ENCODE measurements at places on chromosomes 3 and 15. TPM values are rescaled to one million over a fixed set of nuclear protein-coding genes. Genes with fewer than 3 reads are reported as not detected.

DNA sequence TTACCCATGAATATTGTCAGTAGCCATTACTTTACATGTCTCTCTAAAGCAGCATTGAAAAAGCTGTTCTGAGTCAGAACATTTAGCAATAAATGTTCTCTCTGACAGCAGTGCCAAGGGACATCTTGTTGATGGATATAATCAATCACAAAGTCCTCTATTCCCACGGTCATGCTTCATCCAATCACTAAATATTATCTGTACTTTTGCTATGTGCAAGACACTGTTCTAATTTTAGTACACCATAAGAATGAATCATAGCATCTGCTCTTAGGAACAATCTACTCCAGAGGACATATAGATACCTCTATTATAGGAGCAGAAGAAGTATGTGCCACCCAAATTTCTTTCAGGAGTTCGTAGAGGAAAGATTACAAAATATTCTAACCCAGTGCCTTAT is 142.5 kb upstream of the MBNL1 start:
- DNase-seq: no peak

DNA sequence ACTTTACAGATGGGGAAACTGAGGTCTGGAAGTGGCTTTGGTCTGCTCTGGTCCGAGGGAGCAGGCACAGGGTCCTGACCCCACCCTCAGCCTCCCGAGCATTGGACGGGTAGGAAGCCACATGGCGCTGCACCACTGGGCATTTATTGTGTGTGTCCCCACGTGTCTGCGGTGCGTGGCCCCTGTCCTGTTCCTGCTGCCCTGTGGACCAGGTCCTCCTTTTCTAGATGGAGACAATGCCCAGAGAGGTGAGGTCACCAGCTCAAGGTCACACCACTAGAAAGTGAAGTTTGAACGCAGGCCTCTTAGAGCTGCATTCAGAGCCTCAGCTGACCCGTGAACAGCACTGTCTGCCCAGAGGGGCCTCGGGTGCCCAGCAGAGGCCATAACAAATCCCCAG is 26.8 kb downstream of the DUSP7 start:
- no peak for DNase-seq

DNA sequence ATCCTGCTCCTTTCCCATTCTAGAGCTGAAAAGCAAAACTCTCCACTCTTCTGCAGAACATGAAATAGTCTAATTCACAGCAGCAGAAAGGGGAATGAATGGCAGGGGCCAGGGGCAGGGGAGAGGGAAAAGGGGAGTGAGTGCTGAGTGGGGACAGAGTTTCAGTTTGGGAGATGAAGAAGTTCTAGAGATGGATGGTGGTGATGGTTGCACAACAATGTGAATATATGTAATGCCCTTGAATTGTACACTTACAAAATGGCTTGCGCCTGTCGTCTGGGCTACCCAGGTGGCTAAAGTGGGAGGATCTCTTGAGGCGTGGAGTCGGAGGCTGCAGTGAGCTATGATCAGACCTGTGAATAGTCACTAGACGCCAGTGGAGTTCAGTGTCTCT is 78.5 kb upstream of the MEF2A start:
- no peak for DNase-seq

The BBX gene
- 53.5 TPM for total RNA-seq

The LEKR1 gene
- total RNA-seq: 0.32 TPM

DNA sequence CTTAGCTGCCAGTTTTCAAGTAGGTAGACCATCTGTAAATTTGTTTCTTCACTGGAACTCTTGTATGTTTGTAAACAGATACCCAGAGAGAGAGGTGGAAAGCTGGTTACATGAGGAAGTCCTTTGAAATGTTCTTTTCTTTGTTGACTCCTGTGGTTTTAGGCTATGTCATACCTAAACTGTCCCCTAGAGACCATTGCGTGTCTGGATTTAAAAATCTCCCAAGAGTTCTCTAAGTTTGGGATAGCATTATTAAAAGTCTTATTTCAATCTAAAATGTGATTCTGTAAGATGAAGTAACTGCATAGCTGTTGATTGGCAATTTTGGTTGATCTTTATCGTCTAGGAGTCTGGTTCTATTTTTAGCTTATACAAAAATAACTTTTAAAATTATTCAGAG is 127.2 kb downstream of the GHSR start:
- no peak for DNase-seq

DNA sequence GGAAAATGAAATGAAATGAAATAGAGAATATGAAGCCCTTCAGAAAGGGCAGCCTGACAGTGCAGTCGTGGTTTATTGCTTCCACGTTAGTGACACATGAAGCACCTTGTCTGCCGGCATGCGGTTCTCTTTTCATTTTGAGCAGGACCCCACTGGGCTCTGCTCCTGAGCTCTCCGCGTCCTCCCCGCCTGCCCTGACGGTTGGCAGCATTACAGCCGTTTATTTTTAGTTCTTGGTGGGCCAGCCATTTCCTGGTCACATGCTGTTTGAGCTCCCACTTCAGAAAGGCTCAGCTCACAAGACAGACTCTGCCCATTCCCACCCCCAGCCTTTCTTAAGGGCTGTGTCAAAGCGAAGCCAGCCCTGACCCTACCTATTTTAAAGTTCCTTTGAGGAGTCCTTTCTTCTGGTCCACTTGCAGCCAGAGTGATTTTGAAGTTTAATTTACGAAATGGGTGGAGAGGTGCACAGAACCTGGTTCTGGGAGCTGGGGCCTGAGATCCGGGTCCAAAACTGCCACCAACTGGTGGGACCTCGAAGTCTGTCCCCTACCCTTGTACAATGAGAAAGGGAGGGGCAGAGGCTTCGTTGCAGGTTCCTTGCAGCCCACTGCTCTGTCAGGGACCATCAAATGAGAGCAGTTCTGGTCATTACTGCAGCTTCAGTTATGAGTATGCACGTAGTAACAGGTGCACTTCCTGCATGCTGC is 60.1 kb downstream of the MGLL start:
- no peak for DNase-seq

DNA sequence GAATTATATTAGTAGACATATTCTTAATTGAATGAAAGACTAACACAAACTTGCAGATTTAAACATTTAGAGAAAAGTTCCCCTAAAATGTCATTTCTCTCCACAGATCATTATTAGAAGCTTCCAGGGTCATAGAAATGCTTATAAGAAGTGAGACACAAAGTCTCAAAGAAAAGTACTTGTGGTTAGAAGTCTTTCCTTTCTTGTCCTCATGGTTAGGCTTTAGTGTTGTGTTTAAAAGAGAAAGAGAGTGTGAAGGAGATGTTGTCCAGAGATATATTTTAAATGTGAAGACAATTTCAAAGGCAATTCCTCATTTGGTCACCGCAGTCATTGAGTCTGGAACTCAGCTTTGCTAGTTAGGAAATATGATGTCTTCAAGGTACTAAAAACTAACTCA is 230.4 kb upstream of the ARPP21 start:
- no peak for DNase-seq

- DNase-seq: no peak
These were observed 25.1 kb upstream of the GAP43 start for GRCh38 chr3:115598216-115598615.

DNA sequence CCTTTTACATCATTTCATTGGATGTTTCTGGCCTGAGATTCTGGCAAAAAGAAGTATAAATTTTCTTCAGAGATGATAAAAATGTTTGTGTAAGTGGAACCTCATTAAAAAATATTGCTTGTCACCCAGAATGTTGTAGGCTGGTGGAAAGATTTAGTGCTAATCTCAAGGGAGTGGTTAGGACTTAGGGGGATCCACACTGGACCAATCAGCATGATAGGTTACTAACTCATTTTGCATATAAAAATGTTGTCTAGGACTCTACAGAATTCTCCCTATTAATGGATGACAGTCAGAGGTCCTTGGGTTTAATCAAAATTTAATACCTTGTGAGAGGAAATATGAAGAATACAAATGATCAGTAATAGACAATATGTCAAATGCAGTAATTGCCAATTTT is 108.6 kb upstream of the TNIK start:
- no peak for DNase-seq

DNA sequence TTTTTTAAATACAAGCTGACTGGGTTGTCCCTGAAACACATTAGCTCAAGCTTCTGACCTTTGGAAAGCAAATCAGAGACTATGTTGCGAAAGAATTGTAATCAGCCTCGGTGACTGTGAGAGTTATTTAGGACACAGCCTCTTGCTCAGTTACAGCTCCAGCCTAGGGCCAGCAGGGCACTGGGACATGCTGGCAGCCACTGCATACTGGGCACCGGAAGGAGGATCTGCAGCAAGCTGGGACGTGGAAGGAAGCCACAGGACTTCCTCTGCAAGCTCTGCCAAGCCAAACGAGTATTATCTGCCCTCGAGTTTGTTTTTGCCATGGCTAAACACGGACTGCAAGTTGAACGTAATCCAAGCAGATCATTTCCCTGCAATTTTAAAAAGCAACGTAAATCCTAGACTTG is 24.4 kb upstream of the COPG1 start:
- DNase-seq: no peak

- DNase-seq: peak; percentile 37
These were observed 41.6 kb downstream of the KLHL18 start for GRCh38 chr3:47324278-47324865.

- no peak for DNase-seq
These were observed 210.2 kb downstream of the XXYLT1 start for GRCh38 chr3:195060531-195061291.

GRCh38 chr3:74501007-74501406 is 113.5 kb downstream of the CNTN3 start:
- DNase-seq: no peak

The MEX3B gene
- total RNA-seq: 9.6 TPM

- no peak for DNase-seq
These were observed 891.3 kb downstream of the SQOR start for GRCh38 chr15:46525984-46526725.

DNA sequence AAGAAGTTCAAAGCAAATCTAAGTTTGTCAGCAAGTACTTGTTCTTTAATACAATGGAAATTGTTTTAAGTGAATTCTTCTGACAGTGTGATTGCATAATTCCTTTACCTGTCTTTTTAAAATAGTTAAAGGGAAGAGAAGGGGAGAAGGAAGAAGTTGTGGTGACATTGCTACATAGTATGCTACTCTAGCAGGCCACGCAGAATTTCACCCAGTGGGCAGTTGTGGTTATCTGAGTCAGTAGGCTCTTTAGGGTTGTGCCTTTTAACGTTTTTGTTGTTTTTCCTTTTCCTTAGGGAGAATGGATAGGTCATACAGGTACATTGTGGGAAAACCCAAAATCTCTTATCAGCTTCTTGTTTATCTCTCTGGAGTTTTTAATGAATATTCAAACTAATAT is 40.4 kb downstream of the KIF15 start:
- DNase-seq: no peak

The TPRG1 gene
- 0.13 TPM for total RNA-seq

The HAPLN3 gene
- total RNA-seq: 15.5 TPM

The CXCR6 gene
- total RNA-seq: not detected

DNA sequence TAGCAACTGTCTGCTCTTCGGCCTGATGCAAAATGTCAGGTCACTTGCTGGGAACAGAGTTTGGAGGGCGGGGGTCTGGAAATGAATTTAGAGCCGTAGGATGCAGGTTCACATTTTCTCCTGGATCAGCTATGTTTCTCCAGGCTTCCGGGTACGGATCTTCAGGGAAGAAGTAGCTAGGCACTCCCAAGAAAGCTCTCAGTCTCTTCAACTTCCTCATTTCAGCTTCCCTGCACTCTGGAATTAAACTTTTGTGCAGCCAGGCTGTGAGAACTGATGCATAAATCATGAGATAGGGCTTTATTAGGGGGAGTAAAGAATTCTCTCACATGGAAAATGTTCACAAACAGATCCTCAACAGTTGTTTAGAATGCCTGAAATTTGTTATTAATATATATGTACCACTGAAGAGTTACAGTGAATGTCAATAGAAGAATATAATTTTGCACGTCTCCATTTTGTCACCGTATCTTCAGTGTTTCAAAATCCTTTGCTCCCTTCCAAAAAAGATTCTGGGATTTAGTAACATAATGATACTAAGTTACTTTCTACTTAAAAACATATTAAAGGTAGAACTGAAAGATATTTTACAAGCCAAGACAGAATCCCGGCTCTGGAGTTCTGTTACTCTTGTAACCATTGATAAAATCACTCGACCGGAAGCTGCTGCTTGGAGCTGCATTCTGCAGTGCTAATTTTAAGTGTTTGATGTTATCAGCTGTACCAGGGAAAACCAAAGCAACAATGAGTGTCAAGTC is 178.5 kb upstream of the P2RY1 start:
- DNase-seq: no peak

GRCh38 chr3:164113371-164114332 is 964.6 kb downstream of the SI start:
- DNase-seq: no peak

The GABRB3 gene
- 0.07 TPM for total RNA-seq

- DNase-seq: peak; percentile 33
These were observed 50.6 kb upstream of the PLXNA1 start for GRCh38 chr3:126932188-126932931.

The FRMD5 gene
- 25.1 TPM for total RNA-seq

- no peak for DNase-seq
These were observed 86.4 kb downstream of the POLR2M start for GRCh38 chr15:57792724-57793449.

GRCh38 chr3:121698901-121699300 is 38.2 kb upstream of the HCLS1 start:
- DNase-seq: no peak

DNA sequence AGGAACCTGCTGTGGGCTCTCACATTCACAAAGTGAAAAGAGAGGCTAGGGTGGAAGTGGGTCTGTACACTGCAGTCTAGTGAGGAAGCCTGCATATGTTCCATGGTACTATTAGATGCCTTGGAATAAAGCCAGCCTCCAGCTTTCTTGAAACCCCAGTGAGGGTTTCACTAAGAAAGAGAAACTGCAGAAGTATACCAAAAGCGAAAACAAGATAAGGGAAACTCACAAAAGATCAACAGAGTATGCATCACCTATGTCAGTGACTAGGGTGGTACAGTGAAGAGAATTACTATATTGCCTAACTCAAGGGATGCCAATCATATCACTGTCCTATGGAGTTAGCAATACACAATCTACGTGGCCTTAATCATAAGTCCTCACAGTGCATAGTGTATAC is 212.5 kb upstream of the GADL1 start:
- no peak for DNase-seq

GRCh38 chr15:82689147-82689546 is 20.5 kb downstream of the AP3B2 start:
- DNase-seq: no peak

DNA sequence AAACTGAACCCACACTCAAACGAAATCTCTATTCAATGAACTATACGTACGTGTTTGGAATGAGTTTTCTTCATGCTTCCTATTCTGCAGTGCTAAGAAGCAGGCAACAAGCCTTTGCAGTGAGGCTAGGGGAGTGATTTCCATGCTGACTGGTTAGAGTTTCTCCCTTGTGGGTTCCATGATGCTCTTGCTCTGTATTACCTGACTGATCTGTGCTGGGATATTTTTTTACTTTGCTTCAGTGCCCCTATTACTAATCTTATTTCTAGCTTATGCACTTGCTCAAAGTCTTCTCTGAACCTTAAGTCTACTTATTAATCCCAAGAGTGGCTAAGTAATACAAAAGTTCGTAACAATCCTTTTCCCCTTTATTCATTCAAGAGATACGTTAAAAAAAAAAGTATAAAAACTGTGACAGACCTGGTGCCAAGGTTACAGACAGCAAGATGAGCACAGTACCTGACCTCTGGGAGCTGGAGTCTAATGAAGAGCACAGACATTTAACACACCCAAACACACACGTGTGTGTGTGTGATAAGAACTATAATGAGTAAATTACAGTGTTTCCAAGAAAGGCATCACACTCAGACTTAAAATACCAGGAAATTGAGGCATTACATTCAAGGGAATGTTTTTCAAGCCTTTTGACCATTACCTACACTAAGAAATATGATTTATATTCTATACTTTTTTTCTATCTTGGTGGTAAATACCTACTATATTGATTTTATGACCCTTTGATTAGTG is 50.5 kb upstream of the FBN1 start:
- DNase-seq: no peak

The GADL1 gene
- not detected for total RNA-seq

The HCLS1 gene
- total RNA-seq: 48.7 TPM

The KLHL18 gene
- total RNA-seq: 47.0 TPM

Data from pulmonary artery endothelial cell (primary cell).